CD8-positive, alpha-beta T cell (primary cell): ENCODE measurements at places on chromosomes 12 and 14. TPM values are rescaled to one million over a fixed set of nuclear protein-coding genes. Genes with fewer than 3 reads are reported as not detected.

Gene EML5
- total RNA-seq, result 3.5 TPM

Gene PPP4R4
- not detected for total RNA-seq

Gene GPR84
- total RNA-seq, result not detected

- DNase-seq, result no peak
Measured at GRCh38 chr12:55631733-55632132, 5.0 kb upstream of the OR10P1 start.

DNA sequence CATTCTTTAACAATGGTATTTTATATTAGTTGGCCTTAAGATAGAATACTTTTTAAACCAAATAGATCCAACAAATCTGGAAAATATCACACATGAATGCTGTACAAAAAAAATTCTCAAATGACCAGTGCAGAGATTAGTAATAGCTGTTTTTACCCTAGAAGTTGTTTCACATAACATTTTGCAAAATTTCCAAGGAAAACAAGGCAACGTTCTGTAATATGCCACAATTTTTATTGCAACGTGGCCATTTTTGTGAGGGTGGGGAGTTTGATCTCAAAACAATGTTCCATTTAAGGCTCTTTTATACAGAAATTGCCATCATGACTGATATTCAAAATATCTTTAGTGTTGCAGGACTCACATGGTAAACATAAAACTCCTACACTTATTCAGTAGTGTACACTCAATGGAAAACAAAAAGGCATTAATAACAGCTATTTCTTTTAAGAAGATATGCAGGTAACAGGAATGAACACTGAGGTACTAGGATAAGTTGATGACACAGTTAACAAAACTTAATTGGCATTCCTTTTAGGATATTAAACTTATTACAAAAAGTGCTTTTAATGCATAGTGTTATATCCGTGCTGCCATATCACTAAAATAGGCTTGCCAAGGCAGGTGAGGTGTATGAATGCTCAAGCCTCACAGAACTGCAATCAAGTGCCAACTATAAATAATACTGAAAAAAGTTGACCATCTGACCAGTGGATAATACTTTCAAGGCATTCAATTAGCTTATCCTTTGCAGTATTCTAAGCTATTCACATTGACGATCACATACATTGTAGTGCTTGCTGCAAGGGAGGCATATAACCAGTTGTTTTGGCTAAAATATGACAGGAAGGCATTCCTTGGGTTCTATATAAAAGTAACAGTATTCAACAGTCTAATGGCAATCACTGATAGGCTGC lies 2.3 kb downstream of the CFL2 start:
- no peak for DNase-seq
